ENCODE measurements at places on chromosomes 16 and 17. TPM values are rescaled to one million over a fixed set of nuclear protein-coding genes. Genes with fewer than 3 reads are reported as not detected.

The CYGB gene
- 14.7 TPM for total RNA-seq

The USP7 gene
- 108 TPM for total RNA-seq

- DNase-seq = no peak
Measured at GRCh38 chr16:80827007-80827406, 22.6 kb upstream of the CDYL2 start.

GRCh38 chr16:69113216-69113615, 7.8 kb downstream of the HAS3 start:
- DNase-seq = no peak

- DNase-seq = no peak
Measured at GRCh38 chr16:87324411-87325275, 7.5 kb upstream of the C16orf95 start.

DNA sequence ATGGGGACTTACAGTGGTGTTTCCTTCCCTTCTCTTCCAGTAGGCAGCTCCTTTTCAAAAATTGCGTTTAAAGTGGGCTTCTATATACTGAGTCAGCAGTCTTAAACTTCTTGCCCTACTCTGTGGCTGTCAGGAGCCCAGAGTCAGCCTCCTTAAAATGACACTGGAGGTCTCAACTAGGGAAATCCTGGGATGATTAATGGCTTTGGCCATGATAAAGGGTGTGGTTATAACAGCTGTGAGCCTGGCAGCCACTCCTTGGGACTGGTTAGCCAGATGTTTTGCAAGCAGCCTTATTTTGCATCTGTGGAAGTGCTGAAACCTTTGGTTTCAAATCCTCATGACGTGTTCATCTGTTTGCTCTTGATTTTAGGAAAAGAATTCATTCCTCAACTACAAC, 25.0 kb downstream of the TAC4 start:
- DNase-seq = peak; percentile 23
